NCI-H1694 (cell line): ENCODE measurements at places on chromosomes 1 and 21.

GRCh38 chr21:36661511-36662309, 37.2 kb upstream of the SIM2 start:
- DNase-seq: peak; percentile 34

DNA sequence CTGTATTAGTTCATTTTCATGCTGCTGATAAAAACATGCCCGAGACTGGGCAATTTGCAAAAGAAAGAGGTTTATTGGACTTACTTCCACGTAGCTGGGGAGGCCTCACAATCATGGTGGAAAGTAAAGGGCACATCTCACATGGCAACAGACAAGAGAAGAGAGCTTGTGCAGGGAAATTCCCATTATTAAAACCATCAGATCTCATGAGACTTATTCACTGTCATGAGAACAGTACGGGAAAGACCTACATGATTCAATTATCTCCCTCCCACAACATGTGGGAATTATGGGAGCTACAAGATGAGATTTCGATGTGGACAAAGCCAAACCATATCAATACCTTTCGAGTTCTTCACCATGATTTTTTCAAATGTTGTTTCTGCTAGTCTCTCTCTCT, 3.7 kb upstream of the CHRM3 start:
- no peak for DNase-seq

GRCh38 chr1:43968348-43968948, 1.4 kb upstream of the DPH2 start:
- DNase-seq: no peak

GRCh38 chr1:165537356-165538109, 6.3 kb upstream of the LRRC52 start:
- DNase-seq: no peak

GRCh38 chr1:2134621-2135307, 59.8 kb downstream of the FAAP20 start:
- no peak for DNase-seq

GRCh38 chr21:33942426-33942825, 26.8 kb upstream of the ATP5PO start:
- no peak for DNase-seq

- DNase-seq: no peak
These were observed 7.5 kb upstream of the CBR3 start for GRCh38 chr21:36127250-36127904.
